HAP-1 (cell line): ENCODE measurements at places on chromosomes 6 and 20.
A peak's percentile ranks its signal among the peaks of the same experiment; 100 is the strongest.

DNA sequence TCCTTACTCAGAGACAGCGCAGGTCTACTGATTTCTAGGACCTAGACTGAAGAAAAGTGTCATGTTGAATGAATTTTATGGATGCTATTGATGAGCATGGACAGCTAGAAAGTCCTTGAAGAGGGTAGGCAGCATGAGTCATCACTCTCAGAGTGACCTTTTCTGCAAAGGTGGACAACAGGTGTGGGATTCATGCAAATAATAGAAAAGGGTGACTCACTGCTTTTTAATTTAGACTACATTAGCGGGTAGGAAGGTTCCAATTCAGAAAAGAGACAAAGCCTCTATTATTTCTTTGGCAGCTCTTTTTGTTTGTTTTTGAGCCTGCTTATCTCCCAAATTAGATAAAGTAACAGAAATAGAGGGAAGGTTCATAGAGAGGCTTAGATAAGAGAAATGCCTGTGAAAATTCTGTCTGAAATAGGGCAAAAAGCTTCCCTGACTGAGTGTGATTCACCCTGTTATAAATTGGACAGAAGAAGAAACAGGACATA lies 191.4 kb downstream of the TENT5A start:
- no peak for DNase-seq

- no peak for DNase-seq
These were observed 46.4 kb downstream of the ATG5 start for GRCh38 chr6:106279179-106279578.

- DNase-seq, result no peak
These were observed 877 bp downstream of the ENPP4 start for GRCh38 chr6:46130666-46131065.

GRCh38 chr6:16007146-16007545 lies 121.7 kb upstream of the MYLIP start:
- DNase-seq, result no peak

DNA sequence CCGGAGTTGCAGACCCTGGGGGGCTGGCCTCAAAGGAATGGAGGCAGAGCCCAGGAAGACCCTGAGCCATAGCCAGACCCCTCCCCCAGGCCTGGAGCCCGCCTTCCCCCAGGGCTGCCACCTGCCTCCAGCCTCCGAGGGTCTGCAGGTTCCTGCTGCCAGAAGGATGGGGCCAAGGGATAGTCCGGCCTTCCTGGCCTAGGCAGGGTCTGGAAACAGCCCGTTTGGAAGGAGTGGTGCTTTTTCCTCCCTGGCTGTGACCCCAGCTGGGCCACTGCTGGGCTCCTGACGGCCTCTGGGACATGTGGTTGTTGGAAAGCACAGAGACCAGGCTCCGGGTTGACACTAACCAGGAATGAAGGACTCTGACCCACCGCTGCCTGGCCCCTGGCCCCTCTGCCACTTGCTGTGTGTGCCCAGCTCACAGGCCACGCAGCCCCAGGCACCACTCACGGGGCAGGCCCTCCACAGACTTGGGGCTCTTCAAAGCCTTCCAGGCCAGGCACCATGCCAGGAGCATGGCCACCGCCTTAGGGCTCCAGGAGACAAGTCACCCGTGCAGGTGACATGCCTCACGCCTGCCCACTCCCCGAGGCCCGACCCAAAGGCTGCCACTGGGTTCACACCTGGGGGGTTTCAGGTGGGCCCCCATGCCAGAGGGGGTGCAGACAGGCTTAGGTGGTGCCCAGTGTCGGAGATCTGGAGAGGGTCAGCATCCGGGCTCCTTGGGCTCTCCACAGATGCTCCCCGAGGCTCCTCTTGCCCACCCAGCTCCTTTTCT lies 3.9 kb upstream of the LAMA5 start:
- DNase-seq, result no peak

DNA sequence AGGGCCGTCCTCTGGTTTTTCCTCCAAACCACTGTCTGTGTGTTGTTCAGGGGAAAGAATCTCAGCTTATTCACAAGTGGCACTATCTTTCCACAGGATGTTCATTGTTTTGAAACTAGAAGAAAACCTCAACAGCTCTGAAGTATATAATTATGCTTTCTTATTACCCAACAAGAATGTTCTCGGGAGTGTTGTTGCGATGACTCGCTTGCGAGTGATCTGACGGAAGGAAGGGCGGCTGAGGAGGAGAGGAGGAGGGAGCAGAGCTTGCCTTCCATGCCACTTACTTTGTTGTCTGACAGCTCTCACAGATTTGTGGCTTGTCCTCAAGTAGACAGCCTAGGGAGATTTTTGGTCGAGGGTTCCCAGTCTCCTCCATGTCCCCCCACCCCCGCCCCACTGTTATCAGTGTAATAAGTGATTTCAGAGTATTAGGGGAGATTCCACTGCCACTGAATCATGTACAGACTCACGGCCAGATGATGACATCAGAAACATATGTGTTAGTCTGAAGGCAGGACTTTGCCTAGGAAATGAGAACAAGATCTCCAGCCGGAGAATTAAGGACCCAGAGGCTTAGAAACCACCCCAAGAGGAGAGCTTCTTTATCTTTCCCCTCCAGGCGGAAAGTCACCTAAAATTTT lies 80.7 kb upstream of the CCN6 start:
- no peak for DNase-seq

- no peak for DNase-seq
These were observed 49.9 kb upstream of the ADGRF1 start for GRCh38 chr6:47091886-47092668.

DNA sequence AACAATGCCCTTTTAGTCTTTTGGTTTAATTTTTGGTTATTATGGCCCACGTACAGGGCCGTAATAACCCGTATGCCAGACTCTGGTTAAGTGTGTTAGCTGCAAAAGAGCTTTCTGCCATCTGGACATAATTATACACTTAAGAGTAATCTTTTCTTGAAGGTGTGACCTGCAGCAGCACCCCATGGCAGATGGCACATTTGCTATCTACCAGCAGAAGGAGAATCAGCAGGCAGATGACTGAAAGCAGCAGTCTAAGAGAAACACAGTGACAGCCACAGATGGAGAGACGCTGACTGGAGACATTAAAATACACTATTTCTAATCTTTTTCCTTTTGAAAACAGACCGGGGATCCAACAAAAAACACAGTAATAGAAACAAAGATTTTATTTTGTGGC lies 18.7 kb downstream of the ASF1A start:
- no peak for DNase-seq

DNA sequence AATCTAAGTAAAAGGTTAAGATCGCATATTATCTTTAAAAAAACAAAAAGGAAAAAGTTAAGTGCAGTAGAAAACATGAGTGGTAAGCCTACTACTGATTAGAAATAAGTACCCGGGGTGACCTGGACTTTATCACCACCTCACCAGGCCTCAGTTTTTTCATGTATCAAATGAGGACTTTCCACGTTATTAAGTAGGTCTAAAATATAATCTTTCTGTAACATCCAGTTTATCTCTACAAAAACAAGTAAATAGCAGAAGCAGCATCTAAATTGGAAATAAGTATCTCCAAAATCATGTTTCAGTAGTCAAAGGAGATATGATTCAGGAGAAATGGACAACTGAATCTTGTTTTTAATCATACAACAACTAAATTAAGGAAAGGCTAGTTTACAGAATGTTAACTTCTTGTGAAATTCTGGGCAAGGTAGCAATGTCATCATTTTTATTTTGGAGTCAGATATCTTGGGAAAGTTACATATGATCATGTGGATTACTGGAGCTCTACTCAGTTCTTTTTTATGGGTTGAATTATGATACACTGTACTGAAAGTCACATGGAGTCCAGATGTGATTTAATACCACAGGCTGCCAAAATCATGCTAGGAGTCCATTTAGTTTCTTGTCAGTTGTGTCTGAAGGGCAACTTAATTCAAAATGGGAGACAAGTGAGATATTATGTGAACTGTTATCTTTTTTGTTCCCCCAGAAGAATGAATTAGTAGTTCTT lies 114.7 kb upstream of the PRL start:
- DNase-seq, result no peak

- peak; percentile 85 for DNase-seq
These were observed 27.3 kb downstream of the COL21A1 start for GRCh38 chr6:56220078-56220477.

DNA sequence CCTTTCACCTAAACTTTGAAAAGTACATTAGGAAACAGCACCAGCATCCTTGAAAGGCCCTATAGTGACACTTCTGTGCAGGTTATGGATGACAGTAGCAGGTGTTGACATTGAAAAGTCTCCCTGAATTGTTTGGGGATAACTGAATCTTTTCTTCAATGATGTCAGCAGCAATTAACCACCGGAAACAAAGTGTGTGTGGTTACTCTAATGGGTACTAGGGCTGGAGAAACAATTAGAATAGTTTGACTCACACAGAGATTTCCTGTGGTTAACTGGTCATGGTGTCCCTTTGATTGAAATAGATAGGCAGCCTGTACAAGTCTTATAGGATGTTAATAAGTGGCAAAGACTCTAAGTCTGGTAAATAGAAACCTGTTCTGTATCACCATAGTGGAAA lies 189.1 kb downstream of the TBX18 start:
- no peak for DNase-seq

- no peak for DNase-seq
These were observed 6.7 kb upstream of the DNAAF9 start for GRCh38 chr20:3414122-3414521.

- no peak for DNase-seq
These were observed 80.3 kb downstream of the PRND start for GRCh38 chr20:4802023-4802422.

- DNase-seq, result no peak
These were observed 15.0 kb downstream of the CPNE5 start for GRCh38 chr6:36824253-36824652.

GRCh38 chr6:170225852-170226417 lies 64.9 kb downstream of the DLL1 start:
- DNase-seq, result no peak

DNA sequence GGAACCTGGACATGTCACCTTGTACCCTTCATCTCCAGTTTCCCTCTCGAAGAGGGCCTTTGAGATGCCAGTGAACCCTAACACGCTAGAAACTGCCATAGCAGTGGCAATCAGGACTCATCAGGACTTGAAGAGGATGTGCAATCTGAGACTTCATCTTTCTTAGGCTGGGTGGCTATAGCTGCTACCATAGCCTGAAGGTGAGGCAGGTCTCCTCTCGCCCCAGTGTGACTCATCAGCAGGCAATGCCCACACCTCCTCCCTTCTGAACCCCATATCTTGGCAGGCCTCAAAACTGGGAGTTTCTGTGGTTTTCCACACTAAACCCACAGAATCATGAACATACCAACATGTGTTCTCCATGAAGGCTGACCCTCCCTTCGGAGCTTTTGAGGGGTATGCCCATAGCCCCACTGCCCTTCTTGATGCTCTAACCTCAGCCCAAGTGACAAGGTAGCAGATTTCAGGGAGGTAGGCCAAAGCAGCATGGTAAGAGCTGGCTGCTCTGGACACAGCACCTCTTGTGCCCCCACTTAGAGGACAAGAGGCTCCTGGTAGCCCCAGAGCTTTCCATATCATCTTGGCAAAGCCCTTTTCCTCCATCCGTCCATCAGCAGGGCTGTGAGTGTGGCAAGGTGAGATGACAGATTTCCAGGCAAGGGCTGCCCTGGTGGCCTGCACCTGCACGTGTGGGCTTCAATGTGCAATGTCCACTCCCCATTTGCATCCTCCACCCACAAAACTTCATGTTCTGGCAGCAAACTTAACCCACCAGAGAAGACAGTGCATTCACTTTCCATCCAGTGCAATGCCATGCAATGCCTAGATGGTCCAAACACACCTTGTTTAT lies 2.6 kb downstream of the BLCAP start:
- DNase-seq, result no peak
